Uterus (tissue), 4 donors: ENCODE measurements at places on chromosomes 13 and 19. TPM values are rescaled to one million over a fixed set of nuclear protein-coding genes. Genes with fewer than 3 reads are reported as not detected.
A peak's percentile ranks its signal among the peaks of the same experiment; 100 is the strongest.

GRCh38 chr19:50046649-50047503, 21.1 kb downstream of the ZNF473 start:
- peak; percentile 39 for DNase-seq
- no peaks in the 10 kb centered on the region for H3K27me3 ChIP-seq
- H3K27ac ChIP-seq: no peak overlapping the region

GRCh38 chr19:38693380-38694223, 46.2 kb downstream of the ACTN4 start:
- no peaks in the 10 kb centered on the region for H3K36me3 ChIP-seq
- H3K27me3 ChIP-seq: no peaks in the 10 kb centered on the region
- H3K4me1 ChIP-seq: peaks cover 36% of the 10 kb centered on the region
- DNase-seq: no peak

GRCh38 chr13:98749501-98749900, 3.0 kb downstream of the SLC15A1 start:
- no peak for DNase-seq
- no peak overlapping the region for H3K4me3 ChIP-seq
- H3K4me1 ChIP-seq: no peaks in the 10 kb centered on the region
- H3K27ac ChIP-seq: no peak overlapping the region
- H3K27me3 ChIP-seq: no peaks in the 10 kb centered on the region
- no peaks in the 10 kb centered on the region for H3K36me3 ChIP-seq

GRCh38 chr19:38718747-38719543, 25.3 kb downstream of the CAPN12 start:
- H3K4me1 ChIP-seq: no peaks in the 10 kb centered on the region
- no peak overlapping the region for H3K4me3 ChIP-seq
- H3K27me3 ChIP-seq: no peaks in the 10 kb centered on the region
- H3K36me3 ChIP-seq: no peaks in the 10 kb centered on the region

- H3K36me3 ChIP-seq: no peaks in the 10 kb centered on the region
- no peaks in the 10 kb centered on the region for H3K4me1 ChIP-seq
- no peak overlapping the region for H3K4me3 ChIP-seq
- H3K27me3 ChIP-seq: no peaks in the 10 kb centered on the region
- no peak for DNase-seq
Measured at GRCh38 chr19:6967967-6968366, 53.3 kb downstream of the MBD3L2B start.

GRCh38 chr13:29753618-29754472, 96.6 kb downstream of the UBL3 start:
- H3K4me3 ChIP-seq: no peak overlapping the region
- DNase-seq: no peak
- H3K27me3 ChIP-seq: no peaks in the 10 kb centered on the region
- H3K36me3 ChIP-seq: no peaks in the 10 kb centered on the region
- no peaks in the 10 kb centered on the region for H3K4me1 ChIP-seq

The CCDC169 gene
- total RNA-seq: 3.2 TPM

The ZNF345 gene
- 15.9 TPM for total RNA-seq
